Stimulated activated CD4-positive, alpha-beta T cell treated with anti-CD3 and anti-CD28 coated beads, Interleukin-4, amount 100 ng/mL, for 24 hours (primary cell): ENCODE measurements at places on chromosomes 6 and 20.

GRCh38 chr6:13924949-13925881 is at the start of gene RNF182:
RNF182 (plus strand) TSS chr6:13924952; CDS start chr6:13977120, 52,168 bp downstream.
- no peak for DNase-seq

DNA sequence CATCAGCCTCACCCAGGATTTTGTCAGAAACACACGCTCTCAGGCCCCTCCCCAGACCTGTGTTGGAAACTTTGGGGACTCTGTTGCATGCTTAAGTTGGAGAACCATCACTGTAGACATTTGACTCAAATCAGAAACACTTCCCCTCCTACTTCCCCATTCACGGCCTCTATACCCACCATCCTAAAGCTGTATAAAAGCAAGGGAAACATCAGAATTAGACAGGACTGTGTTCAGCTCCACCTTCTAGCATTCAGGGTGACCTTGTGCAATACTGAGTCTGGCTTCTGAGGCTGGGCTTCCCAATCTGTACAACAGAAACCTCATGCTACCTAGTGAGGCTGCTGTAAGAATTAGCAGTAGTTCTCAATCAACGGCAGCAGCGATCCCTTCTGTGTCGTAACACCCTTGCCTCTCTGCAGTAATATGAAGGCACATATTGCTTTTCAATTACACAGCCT is 252.3 kb downstream of the LY86 start:
- DNase-seq = no peak

GRCh38 chr6:66605011-66605410 is 898.0 kb upstream of the EYS start:
- no peak for DNase-seq

DNA sequence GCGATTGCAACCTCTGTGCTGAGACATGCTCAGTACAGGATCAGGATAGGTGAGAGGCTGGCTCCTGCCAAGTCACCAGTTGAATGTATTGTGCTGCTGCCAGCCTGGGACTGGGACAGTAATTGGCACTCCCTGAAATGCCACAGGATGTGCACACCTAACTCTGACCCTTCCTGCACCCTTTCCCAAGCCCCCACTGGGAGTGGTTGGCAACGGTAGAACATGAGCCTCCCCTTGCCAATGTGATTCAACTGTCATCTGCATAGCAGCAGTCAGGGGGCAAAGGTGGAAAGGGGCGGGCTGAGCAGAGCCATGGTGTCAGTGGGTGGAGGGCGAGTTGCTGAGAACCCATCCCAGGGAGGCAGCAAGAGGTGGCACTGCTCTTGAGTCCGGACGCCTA is 15.4 kb downstream of the SPINT3 start:
- no peak for DNase-seq

- peak; percentile 67 for DNase-seq
These were observed 92.1 kb downstream of the TASP1 start for GRCh38 chr20:13546497-13547131.

DNA sequence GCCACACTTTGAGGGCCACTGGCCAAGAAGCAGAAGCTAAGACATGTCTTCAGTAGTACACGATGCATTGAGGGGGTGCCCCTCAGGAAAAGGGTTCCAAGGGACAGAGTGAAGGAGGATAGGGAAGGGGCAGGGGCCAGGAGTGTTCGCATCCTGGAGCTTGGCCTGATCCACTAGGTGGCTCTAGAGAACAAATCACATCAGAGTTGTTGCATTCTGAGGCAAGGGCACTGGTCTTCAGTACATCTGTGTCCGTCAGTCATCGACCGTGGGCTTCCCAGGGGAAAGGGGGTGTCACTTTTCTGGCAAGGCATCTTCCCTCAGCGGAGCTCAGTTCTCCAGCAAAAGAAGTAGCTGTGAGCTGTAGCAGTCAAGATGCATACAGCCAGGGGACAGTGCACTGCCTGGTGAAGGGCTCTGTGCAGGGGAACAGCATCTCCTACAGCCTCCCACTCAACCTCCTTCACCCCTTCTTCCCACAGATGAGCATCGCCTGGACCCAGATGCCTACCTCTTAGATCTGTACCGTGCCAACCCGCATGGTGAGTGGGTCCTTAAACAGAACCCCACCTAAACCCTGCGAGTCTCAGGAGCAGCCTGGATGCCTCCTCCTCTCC is 47.8 kb downstream of the ARHGAP40 start:
- DNase-seq = no peak

DNA sequence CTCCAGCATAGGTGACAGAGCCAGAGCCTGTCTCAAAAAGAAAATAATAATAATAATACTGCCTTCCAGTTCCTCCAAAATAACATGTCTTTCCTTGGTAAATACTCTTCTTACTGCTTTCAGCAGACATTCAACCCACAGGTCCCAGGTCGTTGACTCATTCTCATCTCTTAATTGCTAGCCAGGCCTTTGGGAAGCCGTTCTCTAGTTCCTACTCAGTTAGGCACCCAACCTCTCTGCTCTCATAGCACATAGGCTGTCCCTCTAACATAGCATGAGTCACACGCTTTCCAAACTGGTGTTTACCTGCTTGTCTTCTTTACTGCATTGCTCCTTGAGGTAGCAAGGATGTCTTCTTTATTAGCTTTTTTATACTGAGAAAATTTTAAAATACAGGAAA is 98.8 kb downstream of the LAMA2 start:
- DNase-seq = no peak

DNA sequence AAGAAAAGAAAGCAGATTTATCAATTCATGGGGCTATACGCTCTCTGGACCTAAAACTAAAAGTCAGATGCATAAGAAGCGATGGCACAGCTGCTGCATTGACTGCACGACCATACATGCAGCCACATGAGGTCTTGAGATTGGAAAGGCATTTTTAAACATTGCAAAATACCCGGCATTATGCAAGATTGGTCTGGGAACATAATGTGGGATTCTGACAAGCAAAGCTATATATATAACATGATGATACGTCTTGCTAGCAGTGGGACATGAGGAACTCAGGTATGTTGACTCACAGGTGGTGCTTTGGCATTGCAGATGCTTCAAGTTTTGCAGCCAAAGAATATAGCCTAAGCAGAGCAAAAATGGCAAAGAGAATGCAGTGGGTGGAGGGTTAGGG is 55.1 kb downstream of the SAMD3 start:
- no peak for DNase-seq

GRCh38 chr6:145763742-145764141 is 28.4 kb upstream of the EPM2A start:
- DNase-seq = no peak

- no peak for DNase-seq
These were observed 226.7 kb downstream of the LMBRD1 start for GRCh38 chr6:69570106-69570505.

- DNase-seq = no peak
These were observed 30.2 kb downstream of the FAM229B start for GRCh38 chr6:112117554-112117953.
